Right ventricle myocardium inferior (tissue), 1 donor: ENCODE measurements at places on chromosomes 2 and 18.

DNA sequence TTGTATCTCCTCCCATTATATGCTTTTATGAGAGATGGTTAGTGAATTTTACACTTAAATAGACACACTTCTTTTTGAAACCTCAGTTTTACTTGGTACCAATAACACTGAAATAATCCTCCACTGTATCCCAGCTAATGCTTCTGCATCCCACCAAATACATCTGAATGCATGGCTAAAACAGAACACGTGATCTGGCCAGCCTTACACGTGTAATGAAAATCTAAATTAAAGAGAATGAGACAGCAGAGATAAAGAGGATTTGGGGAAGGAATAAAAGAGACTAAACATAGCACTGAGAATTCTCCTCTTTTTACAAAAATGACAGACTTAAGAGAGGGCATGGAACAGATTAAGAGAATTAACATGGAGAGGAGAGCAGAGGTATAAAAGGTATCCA lies 612.2 kb downstream of the NRXN1 start:
- DNase-seq: no peak

DNA sequence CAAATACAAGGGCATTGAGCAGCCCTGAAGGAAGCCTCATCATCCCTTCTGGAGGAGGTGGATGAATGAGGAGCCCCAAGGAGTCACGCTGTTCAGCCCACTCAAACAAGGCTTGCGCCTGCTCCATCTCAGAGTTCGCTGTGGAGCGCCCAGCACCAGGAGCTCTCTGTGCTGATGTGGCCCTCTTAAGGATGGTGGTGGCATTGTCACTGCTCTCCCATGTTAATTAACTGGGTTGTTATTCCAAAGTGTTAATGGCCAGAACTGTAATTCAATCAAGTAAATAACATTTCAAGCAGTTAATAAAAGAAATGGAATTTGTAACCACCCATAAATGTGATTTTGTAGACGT lies 726.0 kb upstream of the RAB6C start:
- no peak for DNase-seq

DNA sequence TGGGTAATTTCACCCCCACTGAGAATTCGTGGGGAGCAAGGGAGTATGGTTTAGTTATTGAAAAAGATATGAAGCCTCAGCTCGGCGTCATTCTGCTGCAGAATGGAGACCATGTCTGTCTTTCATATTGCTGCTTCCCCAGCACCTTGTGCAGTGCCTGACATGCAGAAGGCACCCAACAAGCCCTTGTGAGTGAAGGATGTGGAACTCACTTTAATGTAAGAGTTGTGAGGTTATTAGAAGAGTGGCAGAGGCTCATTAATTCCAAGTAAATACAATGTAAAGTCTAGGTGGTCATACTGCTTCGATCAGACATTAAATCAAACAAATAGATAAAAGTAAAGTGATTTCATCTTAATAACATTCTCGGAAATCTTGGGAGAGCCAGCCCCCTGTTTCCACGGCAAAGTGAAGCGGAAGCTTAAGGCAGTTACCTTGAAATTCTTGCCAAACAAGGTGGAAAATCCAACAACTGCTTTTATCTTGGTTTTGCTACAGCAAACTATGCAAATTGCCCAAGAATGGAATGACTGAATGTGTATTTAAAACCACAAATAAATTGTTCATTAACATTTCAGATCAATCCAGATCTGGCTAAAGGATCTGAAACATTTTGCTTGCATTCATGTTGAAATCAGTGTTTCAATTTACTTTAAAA lies 9.6 kb downstream of the CFAP221 start:
- DNase-seq: no peak

GRCh38 chr2:231361701-231362554 lies 33.6 kb upstream of the B3GNT7 start:
- DNase-seq: peak; percentile 33

- no peak for DNase-seq
These were observed 3.0 kb upstream of the CHMP3 start for GRCh38 chr2:86566158-86566820.

DNA sequence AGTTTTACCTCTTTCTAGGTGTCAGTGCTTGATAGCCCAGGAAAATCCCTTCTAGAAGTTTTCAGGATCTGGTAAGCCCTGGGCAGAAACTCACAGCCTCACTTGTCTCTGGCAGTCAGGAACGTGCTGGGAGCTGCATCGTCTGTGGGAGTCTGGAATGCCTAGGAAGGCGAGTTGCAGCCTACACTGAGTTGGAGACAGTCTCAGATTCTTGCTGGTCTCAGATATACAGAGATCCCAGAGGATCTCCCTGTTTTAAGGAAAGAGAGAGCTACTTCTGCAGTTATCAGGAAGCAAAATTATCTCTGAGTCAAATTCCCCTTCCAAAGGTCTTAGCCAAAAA lies 104.4 kb upstream of the CDC42EP3 start:
- no peak for DNase-seq

DNA sequence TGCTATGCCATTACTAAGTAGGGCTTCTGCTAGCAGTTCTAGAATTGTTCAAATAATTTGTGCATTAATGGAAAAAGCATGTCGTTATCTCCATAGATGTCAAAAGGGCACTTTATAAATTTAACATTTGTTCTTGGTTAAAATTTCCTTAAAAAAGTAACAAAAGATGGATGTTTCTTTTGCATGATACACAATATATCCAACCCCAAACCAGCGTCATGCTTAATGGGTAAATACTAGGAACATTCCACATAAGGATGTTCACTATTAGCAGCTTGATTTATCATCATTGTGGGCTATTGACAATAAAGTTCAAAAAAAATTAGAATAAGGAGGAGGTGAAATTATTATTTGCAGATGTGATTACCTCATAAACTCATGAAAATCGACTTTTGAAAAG lies 79.7 kb downstream of the GREB1L start:
- DNase-seq: no peak

DNA sequence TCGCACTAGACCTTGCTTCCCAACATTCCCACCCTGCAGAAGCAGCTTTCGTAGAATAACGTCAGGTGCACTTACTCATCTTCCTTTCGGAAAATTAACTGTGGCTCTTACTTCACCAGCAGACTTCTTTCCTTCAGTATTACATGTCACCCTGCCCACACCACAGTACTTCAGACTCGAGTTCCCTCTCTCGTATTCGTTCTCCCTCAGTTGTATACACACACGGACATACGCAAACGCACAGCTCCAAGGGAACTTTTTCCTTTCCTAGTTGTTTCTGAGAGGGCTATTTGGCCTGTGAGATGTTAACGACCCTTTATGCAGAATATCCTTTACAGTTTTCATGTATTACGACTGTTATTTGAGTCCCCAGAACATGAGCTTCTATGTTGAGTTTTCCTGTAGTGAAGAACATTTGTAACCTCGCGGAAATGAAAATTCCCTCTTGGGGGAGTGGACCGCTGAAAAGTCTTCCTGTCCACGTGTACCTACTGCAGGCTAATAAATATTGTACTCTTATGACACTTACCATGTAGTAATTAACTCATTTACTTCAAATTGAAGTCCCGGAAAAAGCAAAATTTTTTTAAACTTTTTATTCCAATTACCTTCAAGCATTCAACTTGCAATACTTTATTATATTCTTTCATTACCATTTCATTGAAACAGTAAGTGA lies 908 bp downstream of the ERLEC1 start:
- DNase-seq: no peak

- no peak for DNase-seq
These were observed 60.7 kb downstream of the CXCR4 start for GRCh38 chr2:136057023-136057801.

DNA sequence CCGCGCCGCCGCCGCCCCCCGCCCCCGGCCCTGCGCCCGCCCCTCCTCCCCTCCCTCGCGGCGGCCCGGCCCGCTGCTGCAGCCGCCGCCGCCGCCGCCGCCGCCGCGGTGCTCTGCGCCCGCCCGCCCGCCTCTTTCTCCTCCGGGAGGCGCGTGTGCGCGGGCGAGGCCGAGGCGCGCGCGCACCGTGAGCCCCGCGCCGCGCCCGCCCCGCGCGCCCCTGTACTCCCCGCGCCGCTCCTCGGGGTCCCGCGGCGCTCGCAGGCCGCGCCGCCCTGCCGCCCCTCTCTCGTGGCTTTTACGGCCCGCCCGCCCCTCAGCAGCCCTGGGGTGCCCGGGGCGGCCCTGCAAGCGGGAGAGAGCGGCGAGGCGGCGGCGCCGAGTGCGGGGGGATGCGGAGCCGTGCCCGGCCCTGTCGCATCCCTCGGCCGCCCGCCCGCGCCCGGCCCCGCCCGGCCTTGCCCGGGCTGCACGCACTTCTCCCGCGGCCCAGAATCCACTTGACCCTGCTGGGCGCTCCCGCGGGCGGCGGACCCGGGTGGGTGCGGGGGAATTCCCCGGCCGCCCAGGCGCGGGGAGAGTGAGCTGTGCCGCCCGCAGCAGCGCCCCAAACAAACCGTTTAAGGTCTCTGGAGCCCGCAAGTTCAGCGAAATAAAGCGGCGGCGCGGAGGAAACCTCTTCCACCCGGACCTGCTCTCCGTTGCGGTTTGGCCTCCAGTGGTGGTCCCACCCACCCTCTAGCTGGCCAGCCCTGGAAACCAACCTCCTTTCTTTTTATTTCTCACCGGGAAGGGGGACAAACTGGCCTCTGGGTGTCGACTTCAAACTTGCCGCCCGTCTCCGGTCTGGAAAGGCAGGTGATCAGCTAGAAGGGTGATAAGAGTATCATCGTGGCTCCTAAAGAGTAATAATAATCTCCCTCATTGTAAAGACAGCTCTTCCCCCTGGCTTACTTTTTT lies 37.4 kb downstream of the AFF3 start:
- DNase-seq: no peak

DNA sequence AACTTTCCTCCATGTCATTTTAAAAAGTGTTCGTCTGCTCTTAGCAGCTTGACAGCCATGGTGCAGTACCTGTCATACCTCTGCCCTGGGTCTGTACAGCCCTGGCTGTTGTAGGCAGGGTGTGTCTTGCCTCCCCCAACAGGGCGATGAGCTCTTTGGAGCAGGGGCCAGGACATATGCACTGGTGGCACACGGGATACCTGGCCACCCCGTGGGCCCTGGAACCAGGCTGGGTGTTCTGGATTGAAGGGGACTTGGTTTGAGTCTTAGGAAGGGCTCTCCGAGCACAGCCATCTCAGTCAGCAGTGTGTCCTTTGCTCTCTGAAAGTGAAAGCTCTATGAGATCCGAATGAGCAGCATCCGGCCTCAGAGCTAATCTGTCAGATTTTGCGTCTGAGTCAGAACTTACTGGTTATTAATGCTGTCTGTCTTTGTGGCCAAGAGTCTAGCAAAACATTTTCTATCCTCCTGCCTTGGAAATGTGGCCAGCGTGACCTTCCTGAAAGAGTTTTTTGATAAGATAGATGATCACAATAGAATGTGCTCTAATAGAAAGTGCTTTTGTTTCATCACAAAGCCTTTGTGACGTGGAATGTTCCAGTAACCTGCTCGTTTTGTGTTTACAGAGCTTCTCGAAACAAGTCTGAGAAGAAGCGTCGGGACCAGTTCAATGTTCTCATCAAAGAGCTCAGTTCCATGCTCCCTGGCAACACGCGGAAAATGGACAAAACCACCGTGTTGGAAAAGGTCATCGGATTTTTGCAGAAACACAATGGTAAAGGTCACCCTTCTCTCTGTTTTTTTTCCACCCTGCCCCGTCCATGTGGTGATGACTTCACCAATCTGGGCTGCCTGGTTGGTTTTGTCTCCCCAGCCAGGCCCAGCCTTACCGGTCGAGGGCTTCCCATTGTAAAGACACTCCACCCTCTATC lies 77.3 kb upstream of the RPL31 start:
- no peak for DNase-seq

- no peak for DNase-seq
These were observed 49.9 kb downstream of the LPIN2 start for GRCh38 chr18:2963048-2963447.

GRCh38 chr2:207479198-207479785 lies 50.5 kb upstream of the CREB1 start:
- no peak for DNase-seq

- no peak for DNase-seq
These were observed 156.4 kb downstream of the DSEL start for GRCh38 chr18:67359873-67360838.

DNA sequence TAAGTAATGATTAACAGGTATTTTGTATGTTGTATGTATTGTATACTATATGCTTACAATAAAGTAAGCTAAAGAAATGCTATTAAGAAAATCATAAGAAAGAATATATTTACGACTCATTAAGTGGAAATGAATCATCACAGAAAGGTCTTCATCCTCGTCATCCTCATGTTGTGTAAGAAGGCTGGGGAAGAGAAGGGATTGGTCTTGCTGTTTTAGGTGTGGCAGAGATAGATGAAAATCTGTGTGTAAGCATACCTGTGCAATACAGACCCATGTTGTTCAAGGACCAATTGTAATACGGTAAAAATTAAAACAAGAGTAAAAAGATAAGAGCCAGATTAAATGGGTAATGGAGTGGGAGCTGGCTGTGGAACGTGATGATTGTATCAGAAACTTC lies 16.6 kb downstream of the SLC35F5 start:
- no peak for DNase-seq

DNA sequence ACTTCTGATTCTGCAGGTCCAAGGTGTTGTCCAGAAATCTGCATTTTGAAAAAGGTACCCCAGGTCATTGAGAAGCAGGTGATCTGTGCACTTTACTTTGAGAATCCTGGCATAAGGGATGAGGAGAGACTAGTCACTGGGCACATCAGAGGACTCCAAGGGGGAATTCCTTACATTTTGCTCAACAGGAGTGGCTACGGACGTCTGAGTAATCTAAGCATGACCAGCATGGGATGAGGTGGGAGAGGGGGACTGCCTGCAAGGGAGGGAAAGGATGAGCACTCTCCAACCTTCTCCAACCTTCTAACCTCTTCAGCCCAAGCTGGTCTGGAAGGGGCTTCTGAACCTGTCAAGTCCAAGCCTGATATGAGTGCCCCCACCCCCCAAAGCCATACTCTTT lies 55.5 kb downstream of the MARCHF4 start:
- no peak for DNase-seq

DNA sequence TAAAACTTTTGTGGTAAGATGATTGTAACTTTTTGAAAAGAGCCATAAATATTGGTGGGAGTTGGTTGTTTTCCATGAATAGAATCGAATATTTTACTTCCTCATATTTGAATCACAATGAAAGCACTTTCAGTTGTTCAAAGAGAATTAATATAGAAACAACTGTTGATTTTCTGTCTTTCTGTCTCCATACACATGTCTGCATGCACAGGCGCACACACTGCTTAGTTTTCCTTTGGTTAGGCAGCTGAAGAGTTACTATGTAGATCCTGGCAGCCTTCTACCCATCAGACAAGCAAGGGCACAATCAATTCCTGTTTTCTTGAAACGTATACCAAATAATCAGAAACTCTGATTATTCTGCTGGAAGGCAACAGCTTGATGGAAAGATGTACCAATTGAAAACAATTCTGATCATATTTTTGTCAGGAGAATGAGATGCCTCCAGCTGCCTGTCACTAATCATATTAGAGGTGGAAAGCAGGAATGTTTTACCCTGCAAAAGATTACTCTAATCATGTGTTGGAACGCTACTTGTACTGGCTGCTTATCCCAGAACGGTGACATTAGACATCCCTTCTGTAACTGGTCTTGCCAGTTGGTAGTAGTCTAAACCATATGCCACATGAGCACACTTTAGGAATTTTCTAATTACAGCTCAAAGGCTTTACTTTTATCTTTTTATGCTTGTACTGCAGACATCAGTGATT lies 24.0 kb downstream of the SPATS2L start:
- DNase-seq: no peak

GRCh38 chr2:74417197-74417596 lies 4.2 kb downstream of the C2orf81 start:
- DNase-seq: no peak

- no peak for DNase-seq
These were observed 15.1 kb upstream of the MBD2 start for GRCh38 chr18:54239601-54240000.
